ENCODE measurements at places on chromosomes 2 and 18.

DNA sequence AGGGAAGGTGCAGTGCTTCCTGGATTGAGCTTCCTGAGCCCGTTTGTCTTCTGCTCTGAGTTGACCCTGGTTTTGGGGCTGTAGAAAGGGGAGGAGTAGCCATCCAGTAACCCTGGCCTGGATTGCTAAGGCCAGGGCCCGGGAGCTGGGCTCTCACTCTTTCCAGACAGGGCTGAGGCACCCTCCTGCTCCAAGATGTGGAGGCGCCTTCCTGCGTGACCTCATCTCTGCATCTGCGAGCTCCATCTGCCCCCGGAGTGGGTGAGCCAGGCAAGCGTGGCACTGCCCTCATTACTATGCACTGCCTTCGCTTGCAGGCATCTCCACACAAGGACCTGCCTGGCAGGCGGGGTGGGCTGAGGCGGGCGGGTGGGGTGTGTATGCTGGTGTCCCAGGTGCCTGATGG is 58.0 kb downstream of the RAB31 start:
- DNase-seq, result no peak

GRCh38 chr2:205914213-205915129 is 171.5 kb downstream of the INO80D start:
- no peak for DNase-seq

- no peak for DNase-seq
Measured at GRCh38 chr18:58087928-58088690, 44.1 kb downstream of the NEDD4L start.

- peak; percentile 74 for DNase-seq
Measured at GRCh38 chr18:48781163-48781987, 169.4 kb downstream of the SMAD7 start.

DNA sequence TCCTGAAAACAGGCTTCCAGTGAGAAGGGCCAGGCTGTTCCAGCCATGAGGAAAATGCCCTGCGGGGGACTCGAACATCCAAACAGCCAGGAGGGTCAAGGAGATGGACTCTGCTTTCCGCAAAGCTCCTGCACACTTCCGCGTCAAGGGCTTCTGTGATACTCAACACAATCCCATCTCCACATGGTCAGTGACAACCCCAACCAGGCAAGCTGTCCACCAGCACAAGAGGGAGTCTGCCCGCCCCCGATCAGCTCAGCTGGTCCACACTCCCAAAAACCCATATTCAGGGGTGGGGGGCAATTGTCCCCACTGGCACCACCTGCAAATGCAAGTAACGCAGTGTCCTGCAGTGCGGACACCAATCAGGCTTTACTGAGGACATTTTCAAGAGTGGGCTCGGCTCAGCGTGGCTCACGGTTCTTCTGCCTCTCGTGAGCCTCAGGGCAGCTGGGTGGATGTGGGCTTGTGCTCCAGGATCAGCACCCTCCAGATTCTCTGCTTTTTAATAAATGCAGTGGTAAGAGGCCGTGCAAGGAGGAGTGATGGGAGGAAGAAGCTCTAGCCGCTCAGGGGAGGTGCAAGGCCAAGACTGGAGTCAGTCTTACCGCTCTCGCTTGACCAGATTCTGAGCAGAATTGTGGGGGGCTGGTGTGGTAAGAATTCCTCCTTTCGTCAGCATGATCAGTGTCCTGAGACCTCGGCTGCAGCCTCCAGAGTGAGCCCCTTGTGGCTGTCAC is 19.5 kb upstream of the CIDEA start:
- no peak for DNase-seq

- no peak for DNase-seq
Measured at GRCh38 chr2:191032588-191033429, 18.8 kb upstream of the STAT1 start.

- DNase-seq, result peak; percentile 81
Measured at GRCh38 chr18:11553098-11553940, 56.1 kb upstream of the SLC35G4 start.

GRCh38 chr2:18005411-18005810 is 126.9 kb downstream of the KCNS3 start:
- no peak for DNase-seq

DNA sequence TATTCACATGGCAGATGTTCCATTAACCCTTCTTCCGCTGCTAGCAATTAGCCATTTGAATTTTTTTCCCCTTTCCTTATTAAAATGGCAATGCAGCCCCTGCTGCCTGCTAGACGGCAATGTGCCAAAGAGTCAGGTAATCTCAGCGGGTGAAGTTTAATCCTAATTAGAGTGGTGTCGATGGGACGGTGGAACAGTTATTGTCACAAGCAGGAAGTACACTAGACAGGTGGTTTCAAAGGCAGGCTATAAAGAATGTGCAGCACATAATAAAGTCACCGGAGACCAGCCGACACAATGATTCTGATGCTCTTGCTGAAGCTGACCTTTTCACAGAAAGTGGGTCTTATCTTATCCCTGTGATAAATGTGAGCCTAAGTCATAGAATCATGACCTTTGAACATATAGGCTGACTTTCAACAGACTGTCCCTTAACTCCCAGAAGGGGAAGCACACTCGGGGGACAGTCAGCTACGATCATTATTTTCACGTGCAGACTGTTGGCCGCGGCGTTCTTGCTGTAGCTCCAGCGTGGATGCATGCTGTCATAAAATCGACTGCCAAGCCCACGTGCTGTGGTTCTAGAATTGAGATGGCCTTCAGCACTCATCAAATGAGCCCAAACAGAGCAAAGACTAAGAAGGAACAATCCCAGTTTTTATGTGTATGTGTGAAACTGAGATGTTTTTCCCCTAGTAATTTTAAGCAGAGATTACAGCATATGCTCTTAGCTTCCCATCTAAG is 926.2 kb upstream of the SOX11 start:
- DNase-seq, result no peak

DNA sequence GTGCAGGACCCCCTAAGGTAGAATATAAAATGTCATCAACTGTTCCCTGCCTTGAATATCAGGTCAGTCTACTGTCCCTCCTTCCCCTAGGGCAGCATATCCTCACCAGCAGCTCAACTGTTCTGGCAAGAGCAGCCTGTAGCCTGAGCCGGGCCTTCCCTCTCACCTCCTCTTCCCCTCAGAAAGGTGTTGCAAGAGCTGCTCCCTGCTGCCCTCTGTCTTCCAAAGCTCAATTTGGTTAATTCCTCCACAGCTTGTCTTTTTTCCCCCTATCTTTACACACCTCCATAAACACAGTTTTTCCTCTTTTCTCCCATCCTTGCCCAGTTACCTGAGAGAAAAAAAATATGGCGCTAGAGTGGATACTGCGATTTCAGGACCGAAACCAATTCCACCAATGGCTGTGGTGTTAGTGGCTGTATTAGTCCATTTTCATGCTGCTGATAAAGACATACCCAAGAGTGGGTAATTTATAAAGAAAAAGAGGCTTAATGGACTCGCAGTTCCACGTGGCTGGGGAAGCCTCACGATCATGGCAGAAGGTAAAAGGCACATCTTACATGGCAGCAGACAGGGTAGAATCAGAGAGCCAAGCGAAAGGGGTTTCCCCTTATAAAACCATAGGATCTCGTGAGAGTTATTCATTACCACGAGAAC is 184.7 kb downstream of the MREG start:
- DNase-seq, result peak; percentile 77

GRCh38 chr2:85579266-85579935 is 2.0 kb downstream of the VAMP8 start:
- DNase-seq, result no peak

DNA sequence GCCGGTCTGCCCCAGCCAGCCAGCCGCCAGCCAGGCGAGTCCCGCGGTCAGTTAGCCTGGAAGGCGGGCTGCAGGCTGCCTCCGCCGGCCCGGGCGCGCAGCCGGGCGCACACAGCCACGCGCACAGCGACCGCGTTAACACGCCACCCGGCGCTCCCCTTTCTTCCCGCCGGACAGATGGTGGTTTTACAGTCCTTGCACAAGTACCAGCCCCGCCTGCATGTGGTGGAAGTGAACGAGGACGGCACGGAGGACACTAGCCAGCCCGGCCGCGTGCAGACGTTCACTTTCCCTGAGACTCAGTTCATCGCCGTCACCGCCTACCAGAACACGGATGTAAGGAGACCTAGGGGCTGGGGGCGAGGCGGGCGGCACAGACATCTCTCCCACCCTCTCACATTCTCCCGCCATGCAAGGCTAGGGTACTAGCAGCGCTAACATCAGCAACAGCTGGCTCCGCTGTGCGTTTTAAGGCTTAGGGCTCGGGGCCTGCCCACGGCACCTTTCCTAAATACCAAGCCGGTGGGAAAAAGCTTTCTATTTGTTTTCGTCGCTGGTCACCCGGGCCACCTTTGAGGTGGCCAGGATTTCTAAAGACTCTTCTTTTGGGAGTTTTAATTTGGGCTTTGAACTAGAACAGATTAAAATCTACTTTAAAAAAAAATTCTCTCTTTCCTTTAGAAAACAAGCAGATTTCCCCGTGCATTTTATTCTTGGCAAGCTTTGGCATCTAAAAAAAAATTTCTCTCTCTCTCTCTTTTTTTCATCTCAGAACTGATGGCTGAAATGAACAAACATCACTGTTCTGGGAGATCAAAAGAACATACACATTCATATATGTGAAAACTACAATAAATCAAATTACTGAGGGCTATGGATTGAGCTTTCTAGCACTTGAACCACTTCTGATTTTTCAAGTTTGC is 2.9 kb downstream of the TBR1 start:
- peak; percentile 43 for DNase-seq

- DNase-seq, result no peak
Measured at GRCh38 chr18:55287935-55288868, 299.8 kb downstream of the TCF4 start.

DNA sequence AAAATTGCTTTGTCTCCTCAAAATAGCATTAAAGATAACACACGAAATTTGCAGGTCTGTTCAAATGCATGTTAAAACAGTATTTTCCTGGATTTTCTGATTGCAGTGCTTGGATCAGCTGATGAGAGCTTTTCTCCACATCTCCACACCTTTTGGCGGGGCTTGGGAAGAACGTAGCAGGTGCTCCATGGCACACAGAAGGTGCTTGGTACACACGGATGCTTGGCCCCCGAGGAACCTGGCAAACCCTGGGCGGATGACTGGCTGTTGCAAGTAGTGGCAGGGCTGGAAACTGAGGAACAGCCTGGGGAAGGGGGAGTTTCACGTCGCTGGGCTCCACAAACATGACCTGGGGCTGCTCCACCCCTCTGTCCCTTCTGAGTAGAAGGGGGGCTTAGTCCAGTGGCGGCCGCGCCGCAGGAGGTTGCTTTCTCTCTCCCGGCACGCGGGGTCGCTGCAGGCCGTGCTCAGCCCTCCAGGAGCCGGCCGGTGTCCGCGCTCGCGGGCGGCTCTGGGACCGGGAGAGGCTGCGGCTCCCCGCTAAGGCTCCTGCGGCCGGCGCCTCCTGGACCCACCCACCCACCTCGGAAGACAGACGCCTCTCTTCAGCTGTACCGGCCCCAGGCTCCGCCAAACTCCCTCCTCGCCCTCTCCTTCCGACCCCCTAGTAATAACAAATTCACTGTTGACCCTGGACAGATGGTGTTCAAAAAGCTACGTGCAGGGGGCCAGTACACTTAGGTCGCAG is 69.3 kb downstream of the MARCO start:
- DNase-seq, result peak; percentile 75

DNA sequence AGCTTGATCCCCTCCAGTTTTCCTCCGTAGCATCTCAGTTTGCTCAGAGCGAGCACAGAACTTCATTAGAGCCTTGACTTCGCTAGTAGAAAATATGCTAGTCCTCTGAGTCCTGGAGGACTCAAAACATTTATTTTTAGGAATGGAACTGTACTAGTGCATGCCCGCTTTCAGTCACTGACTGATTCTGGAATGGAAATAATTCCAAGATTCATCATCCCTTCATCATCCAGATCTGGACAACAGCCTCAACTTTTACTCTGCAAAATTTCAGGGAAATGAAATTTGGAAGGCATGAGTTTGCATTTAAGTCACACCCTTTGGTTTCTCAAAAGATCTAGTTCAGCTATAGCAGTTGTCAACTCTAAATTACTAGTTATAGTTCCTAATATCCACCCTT is 304.6 kb downstream of the XIRP2 start:
- no peak for DNase-seq

- DNase-seq, result no peak
Measured at GRCh38 chr2:40374543-40375240, 77.2 kb downstream of the SLC8A1 start.

- DNase-seq, result no peak
Measured at GRCh38 chr18:42401131-42401673, 446.2 kb downstream of the PIK3C3 start.

DNA sequence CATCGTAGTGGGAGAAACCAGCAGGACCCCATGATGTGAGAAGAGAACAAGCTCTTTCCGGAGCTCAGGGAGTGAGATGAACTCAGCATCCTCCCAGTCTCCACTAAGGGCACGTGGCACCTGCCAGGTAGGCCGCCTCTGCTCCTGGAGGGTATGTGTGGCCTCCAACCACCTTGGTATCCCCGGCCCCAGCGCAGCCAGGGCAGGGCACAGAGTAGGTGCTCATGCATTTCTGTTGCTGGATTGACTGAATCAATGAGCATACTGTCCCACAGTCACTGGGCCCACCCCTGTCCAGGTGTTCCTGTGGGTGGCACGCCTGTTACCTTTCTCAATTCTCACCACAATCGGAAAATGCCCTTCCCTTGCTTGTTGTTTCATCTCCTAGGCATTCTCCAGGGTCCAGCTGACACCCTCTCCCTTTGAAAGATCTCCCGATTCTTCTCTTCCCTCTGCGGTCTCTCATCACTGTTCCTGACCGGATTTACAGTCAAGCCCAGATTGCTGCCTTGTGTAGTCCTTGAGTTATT is 138.5 kb upstream of the SMAD2 start:
- no peak for DNase-seq

GRCh38 chr2:19787134-19787533 is 114.6 kb downstream of the TTC32 start:
- no peak for DNase-seq

DNA sequence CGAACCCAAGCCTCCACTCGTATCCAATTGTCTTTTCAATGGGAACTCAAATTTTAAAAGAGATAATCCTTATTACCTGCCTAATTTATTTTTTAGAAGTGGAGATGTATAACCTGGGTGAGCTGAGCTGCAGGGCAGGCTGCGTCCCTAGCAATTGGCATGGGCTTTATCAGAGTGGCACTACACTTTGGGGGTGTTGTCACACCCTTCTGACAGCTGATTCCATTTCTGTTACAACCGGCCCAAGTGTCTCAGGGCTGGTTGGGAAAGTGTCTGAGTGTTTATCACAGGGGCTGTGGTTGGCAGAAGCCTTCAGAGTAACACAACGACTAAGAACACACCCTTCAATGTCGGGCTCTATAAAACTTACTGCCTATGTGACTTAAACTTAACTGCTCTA is 295.0 kb downstream of the SMAD2 start:
- DNase-seq, result no peak

All from adipocyte (in vitro differentiated cells).